ENCODE measurements at places on chromosomes 16 and 17. TPM values are rescaled to one million over a fixed set of nuclear protein-coding genes. Genes with fewer than 3 reads are reported as not detected.

The VWA3A gene
- polyA plus RNA-seq = not detected

The TVP23C gene
- not detected for polyA plus RNA-seq

The ABCA6 gene
- polyA plus RNA-seq = 4.7 TPM

The CTF1 gene
- polyA plus RNA-seq = 2.1 TPM

The USP43 gene
- polyA plus RNA-seq = 3.8 TPM

The PARD6A gene
- 3.5 TPM for polyA plus RNA-seq

The CDH11 gene
- 4.9 TPM for polyA plus RNA-seq

The SMIM36 gene
- not detected for polyA plus RNA-seq

The TRPV3 gene
- not detected for polyA plus RNA-seq

The UTS2R gene
- not detected for polyA plus RNA-seq

The HOXB6 gene
- 7.8 TPM for polyA plus RNA-seq

The EVI2B gene
- polyA plus RNA-seq = 4.4 TPM

The SLC52A1 gene
- not detected for polyA plus RNA-seq

The GGT6 gene
- polyA plus RNA-seq = 22.2 TPM

The MYH2 gene
- polyA plus RNA-seq = 0.12 TPM

The OTOP2 gene
- 0.15 TPM for polyA plus RNA-seq

The COPRS gene
- polyA plus RNA-seq = 57.3 TPM

The NTN1 gene
- polyA plus RNA-seq = 16.6 TPM

The MGAT5B gene
- polyA plus RNA-seq = 0.19 TPM

The GRB7 gene
- polyA plus RNA-seq = 34.7 TPM

The KRTAP2-2 gene
- not detected for polyA plus RNA-seq

The NEUROD2 gene
- polyA plus RNA-seq = 0.03 TPM

The MYH1 gene
- polyA plus RNA-seq = 0.05 TPM

The TSNAXIP1 gene
- polyA plus RNA-seq = 0.46 TPM

The CCDC154 gene
- 3.1 TPM for polyA plus RNA-seq

The TM4SF5 gene
- 2.3 TPM for polyA plus RNA-seq

The CCL23 gene
- polyA plus RNA-seq = not detected

The EPOP gene
- 0.61 TPM for polyA plus RNA-seq

The MT4 gene
- polyA plus RNA-seq = not detected

The GP2 gene
- 47.5 TPM for polyA plus RNA-seq

The GHDC gene
- polyA plus RNA-seq = 11.3 TPM

The GRAP gene
- polyA plus RNA-seq = 2.6 TPM

The HBM gene
- not detected for polyA plus RNA-seq

The RIPOR1 gene
- polyA plus RNA-seq = 29.5 TPM

The DCAKD gene
- 9.5 TPM for polyA plus RNA-seq

The RNF157 gene
- polyA plus RNA-seq = 4.1 TPM

The PRR15L gene
- 102 TPM for polyA plus RNA-seq

The PIMREG gene
- polyA plus RNA-seq = 3.1 TPM

The ZACN gene
- 1.4 TPM for polyA plus RNA-seq

The PRSS27 gene
- 74.4 TPM for polyA plus RNA-seq

All from stomach (tissue), 19 donors.